ENCODE measurements at places on chromosomes 12 and 14.

DNA sequence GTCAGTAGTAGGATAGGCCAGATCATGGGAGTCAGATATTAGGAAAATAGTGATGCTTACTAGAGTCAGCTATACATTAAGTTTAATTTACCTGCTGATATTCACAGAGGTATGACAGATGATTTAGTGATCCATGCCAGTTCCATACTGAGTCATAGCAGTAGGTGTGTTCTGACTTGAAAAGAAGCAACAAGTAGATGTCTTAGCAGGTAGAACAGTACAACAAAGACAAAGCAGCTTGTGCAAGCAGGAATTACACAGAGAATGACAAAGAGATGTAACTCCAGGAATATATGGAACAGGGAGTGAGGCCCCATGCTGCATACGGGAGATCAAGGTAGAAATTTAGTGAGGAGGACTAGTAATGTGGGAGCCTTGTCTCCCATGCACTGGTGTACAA is 556.9 kb downstream of the SLC16A7 start:
- no peak for DNase-seq

GRCh38 chr14:56657604-56658003 is 78.0 kb downstream of the TMEM260 start:
- DNase-seq, result no peak

DNA sequence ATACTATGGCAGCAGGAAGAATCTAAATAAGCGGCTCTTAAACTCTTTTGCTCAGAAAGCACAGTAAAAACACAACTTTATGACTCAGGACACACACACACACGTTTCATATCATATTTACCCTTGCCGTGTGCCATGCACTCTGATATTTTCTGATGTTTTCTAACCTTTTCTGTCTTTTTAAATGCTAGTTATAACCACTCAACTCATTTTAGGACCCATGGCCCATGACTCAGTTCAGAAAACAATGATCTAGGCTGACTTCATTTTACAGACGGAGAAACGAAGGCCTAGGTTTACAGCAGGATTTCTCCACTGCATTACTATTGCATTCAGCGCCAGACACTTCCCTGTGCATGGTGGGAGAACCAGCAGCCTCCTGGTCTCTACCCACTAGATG is 9.1 kb downstream of the VWF start:
- DNase-seq, result no peak

- DNase-seq, result no peak
Measured at GRCh38 chr12:46675736-46676135, 150.1 kb downstream of the SLC38A4 start.

DNA sequence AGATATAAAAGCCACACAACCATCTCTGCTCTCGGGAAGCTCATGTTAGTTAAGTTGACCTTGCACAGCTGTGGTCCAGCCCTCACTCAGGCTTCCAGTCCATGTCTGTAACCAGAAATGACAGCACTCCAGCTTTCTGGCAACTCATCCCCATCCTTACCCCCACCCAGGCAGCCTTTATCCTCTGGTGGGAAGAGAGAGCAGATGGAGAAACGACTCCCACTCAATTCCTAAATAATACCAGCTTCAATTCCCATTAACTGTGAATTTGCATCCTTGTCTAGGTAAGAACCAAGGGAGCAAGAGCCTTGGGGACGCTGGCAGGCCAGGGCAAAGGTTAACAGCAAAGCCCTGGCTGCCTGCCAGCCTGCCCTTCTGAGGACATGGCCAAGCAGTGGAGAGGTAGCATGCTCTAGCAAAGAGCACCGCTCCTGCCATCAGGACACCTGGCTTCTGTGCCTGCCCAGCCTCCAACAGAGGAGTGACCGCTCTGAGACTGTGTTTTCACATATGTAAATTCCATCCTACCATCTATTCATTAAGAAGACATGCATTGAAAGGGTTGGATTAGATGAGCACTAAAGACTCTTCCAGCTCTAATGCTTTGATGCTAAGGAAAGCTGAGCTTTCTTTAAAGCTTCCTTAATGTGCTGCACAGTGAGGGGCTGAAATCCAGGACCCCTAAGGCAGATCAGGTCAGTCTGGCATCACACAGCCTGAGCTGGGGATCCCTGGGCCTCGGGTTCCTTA is 236.1 kb downstream of the GRIN2B start:
- DNase-seq, result no peak

- no peak for DNase-seq
Measured at GRCh38 chr12:117718559-117718958, 250.2 kb downstream of the KSR2 start.

- no peak for DNase-seq
Measured at GRCh38 chr14:70664698-70665447, 23.2 kb downstream of the TTC9 start.

DNA sequence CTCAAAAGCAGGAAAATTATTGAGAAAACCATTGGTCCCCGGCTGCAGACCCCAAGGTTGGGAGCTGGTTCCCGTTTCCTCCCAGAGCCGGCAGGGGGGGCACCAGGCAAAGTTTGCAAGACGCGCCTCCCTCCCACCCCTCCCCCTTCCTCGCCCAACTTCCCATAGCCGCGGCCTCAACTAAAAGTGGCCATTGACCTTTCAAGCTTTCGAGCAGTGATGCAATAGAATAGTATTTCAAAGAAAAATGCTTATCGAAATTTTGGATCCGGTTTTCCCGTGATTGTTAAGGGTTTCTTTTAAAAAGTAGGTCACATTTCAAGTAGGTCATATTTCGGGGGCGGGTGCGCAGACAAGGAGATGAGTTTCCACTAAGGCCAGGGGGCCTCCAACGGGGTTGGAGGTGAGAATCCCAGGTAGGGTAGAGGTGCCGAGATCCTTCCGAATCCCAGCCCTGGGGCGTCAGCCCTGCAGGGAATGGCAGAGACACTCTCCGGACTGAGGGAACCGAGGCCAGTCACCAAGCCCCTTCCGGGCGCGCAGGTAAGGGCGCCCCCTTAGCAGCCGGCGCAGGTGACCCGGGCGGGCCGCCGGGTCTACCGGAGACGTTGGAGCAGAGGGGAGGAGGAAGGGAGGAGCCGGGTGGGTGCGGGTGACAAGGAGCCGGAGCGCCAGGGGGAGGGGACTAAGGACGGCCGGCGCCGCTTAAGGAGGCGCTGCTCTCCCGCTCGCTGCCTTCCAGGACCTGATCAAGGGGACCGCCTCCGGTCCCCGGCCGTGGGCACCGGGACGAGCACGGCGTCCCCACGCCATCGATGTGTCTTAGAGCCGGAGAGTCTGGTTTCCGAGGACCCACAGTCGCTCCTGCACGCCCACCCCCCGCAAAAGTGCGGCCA is 2.6 kb upstream of the SOCS2 start:
- peak; percentile 71 for DNase-seq

- no peak for DNase-seq
Measured at GRCh38 chr12:5898874-5899273, 46.2 kb downstream of the ANO2 start.

DNA sequence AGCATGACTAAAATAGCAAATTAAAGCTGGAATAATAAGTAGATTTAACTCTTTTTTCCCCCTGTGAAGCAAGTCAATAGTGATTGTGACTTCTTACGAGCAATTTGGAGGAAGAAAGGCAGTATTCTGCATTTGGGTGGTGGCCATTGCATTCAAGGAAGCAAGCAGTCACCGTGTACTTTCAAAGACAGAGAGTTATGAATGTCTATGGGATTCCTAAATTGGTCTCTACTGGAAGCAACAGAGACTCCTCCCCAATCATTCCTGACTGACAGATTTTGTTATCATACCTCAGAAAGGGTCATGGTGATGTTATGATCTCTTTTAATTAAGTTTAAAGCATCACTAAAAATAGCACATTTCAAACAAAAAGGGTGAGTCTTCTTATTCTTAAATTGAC is 287.2 kb upstream of the KITLG start:
- DNase-seq, result no peak
